ENCODE measurements at places on chromosomes 2 and 18. TPM values are rescaled to one million over a fixed set of nuclear protein-coding genes. Genes with fewer than 3 reads are reported as not detected.

DNA sequence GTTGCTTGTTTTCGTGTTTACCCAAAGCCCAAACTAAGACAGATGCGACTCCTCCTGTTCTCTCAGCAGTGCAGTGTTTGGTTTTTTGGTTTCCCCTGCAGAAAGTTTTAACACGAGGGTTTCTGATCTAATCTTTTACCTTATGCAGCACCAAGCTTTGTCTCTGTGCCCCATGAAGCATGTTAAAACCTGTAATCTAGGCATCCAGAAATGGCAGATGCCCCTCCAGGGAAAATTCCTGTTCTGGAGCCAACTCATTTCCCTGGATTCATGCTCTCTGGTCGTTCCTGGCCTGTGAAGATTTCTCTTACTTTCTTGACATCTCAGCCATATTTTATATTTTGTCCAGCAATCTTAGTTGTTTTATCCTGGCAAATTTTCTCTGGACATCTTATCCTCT lies 91.5 kb downstream of the LTBP1 start:
- DNase-seq, result no peak

- no peak for DNase-seq
Observed at GRCh38 chr2:112691881-112692281, 28.9 kb upstream of the NT5DC4 start.

DNA sequence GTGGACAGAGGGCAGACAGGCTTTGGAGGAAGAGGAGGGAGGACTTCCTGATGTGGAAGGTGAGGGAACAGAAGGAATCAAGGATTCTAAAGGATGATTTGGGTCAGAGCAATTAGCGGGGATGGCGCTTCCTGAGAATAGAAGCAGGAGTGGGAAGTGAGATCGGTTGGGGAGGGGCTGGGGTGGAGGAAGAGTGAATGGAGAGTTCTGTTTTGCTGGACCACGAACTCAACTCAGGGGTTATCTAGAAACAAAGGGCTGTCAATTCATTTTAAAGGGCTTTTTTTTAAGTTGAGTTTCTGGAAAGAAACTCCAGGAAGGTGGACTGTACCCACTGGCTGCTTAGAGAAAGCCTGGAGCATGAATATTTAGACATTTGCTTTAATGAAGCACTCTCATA lies 54.9 kb downstream of the BCL2L11 start:
- DNase-seq, result no peak

DNA sequence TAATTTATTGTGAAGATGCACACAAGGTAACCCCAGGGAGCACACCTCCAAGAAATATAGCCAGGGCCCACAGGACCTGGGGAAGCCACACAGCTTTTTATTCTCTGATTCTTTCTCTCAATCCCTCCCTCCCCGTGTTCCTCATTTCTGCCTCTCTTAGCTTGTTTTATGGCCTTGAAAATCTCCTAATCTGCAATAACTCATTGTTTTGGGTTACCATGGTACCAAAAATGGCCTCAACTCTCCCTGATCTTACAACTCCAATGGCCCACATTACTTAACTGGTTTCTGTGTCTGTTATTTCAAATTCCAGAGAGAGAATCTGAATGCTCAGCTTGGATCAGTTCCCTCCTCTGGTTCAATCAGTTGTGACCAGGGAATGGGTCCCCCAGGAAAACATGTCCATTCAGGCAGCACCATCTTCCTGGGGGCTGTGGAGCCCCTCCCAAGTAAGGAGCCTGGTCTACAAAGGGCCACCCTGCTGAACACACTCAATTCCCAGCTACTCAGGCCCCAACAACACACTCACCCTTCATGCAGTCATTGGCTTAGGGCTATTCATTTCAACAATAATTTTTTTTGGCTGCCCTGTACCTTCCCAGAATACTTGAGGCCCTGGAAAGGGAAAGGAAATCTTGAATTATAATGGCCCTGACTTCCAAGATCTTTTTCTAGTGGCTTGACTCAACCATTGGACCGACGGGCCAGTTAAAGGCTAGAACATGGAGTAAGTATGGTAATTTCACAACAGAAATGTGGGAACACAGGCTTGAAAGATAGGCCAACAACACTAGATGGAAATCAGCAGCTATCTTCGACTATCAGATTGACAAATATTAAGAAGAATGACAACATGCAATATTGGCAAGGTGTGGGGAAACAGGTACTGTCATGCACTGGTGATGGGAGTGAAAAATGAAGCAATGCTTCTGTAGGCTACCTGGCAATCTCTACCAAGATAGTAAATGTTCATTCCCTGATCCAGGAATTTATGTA lies 41.6 kb upstream of the ST3GAL5 start:
- no peak for DNase-seq

GRCh38 chr2:238724728-238725127 lies 123.2 kb upstream of the TWIST2 start:
- no peak for DNase-seq

Gene ELOA2
- not detected for total RNA-seq

DNA sequence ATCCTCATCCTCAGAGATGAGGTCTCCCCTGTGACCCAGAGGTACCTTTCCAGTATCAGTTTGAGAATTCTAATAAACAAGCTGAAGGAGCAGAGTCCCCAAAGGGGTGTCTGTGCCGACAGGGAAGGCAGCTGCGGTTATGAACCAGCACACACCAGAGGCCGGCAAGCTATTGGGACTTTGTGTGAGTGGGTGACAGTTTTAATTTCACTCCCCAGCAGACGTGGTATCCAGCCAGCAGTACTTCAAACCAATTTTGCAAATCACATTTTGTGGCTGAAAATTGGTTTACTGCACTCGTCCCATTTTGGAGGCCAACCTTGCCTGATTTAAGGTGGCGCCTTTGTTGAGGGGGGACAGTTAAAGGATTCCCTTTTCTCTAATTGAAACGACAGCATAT lies 103.0 kb upstream of the NRP2 start:
- no peak for DNase-seq

DNA sequence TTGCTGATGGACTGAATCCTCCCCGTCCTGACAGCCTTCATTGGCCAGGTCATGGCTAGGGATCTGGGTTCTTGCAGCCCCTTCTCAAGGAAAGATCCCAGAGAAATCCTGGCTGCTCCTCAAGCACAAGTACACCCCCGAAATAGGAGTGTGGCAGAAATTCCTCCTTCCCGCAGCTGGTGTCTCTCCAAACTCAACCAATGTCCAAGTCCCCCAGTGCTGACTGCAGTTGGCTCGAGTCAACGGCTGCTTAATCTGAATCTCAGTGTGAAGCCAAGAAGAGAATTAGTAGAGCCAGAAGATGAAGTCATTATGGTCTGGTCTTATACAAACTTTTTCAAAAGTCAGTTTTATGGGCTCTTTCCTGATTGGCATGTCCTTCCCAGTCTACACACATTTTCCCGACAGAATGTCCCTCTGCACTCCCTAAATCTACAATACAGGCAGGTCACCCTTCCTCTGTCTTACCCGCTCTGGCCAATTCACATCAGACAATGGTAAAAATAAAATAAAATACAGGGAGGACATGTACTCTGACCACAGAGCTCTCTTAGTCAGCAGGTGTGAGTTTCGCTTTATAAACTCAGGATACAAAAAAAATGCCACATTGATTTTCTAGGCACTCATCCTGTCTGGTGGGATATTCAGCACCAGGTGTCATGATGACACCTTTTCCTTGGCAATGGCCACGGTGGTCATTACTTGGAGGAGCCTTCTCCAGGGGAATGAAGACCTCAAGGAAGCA lies 76.9 kb upstream of the PAPOLG start:
- DNase-seq, result no peak

Gene KATNAL2
- 1.3 TPM for total RNA-seq

GRCh38 chr2:172128484-172128883 lies 25.8 kb upstream of the DLX2 start:
- DNase-seq, result no peak

Gene DGKD
- 76.0 TPM for total RNA-seq

DNA sequence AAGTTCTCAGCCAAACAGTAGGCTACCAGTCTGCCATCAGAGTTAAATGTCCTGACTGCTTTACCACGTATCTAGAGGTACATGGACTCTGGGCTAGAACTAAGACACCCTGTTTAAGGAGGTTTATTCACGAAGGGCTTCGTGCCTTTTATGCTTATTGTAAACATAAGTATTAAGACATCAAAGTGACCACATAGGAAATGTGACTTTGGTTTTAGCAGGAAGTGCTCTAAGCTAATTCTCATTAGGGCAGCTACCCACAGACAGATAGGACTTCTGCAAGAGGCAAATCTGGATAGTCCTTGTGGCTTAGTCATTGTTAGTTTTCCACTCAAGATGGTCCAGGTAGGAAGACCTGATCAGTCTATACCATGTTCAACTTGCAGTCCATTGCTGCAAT lies 233.3 kb upstream of the MGAT5 start:
- no peak for DNase-seq

DNA sequence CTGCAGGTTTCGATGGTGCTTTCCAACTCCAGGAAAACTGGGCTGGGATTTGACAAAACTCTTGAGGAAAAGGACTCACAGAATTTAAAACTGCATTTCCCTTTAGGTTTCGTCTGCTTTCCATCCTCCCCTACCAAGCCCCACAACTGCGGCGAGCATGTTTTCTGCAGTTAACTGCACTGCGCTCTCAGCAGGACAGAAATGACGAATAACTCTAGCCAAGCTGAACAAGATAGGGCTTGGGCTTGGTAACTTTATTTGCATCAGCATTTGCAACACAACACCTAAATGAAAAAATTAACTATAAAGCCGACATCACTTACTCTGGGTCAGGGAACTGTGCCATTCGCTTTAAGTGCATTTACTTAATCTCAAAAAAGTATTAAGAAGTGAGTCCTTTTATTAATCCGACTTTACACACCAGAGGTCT lies 669 bp upstream of the PIKFYVE start:
- peak; percentile 35 for DNase-seq

GRCh38 chr2:192286093-192286701 lies 91.5 kb upstream of the TMEFF2 start:
- no peak for DNase-seq

Gene FAM228A
- not detected for total RNA-seq

DNA sequence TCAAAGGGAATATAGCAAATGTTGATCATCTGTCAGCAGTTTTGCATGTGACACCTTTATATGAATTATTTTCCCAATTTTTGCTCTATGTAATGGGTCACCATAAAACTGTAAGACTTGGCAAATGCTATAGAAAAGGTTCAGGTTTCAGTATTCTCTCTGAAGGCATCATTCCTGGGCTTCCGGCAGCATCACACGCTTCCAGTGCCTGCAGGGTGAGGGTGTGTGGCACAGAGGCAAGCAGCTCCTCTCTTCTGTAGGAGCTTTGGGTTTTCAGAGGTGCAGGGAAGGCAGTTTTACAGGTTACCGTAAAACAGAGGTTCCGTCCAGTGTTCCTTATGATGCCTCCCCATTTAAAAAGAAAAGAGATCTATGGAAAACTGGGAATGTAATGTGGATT lies 18.8 kb downstream of the COA5 start:
- no peak for DNase-seq

GRCh38 chr2:119311371-119311770 lies 55.3 kb downstream of the C2orf76 start:
- DNase-seq, result no peak

Gene RASGRP3
- total RNA-seq, result 5.5 TPM

All from activated naive CD8-positive, alpha-beta T cell treated with anti-CD3 and anti-CD28 coated beads for 36 hours (primary cell).